ENCODE measurements at places on chromosomes 7 and 10.

DNA sequence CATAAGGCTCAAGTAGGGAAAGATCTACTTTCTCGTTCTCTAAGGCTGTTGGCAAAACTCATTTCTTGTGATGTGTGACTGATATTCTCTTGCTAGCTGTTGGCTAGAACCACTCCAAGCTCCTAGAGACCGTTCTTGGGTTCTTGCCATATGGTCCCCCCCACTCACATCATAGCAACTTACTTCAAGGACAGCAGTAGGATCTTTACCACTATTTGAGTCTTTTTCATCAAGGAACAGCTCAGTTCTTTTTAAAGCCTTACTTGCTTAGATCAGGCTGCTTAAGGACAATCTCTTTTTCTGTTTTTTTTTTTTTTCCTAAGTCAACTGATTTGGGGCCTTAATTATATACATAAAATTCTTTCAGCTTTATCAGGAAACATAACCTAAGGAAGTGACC lies 251.1 kb downstream of the GPR37 start:
- DNase-seq: no peak

DNA sequence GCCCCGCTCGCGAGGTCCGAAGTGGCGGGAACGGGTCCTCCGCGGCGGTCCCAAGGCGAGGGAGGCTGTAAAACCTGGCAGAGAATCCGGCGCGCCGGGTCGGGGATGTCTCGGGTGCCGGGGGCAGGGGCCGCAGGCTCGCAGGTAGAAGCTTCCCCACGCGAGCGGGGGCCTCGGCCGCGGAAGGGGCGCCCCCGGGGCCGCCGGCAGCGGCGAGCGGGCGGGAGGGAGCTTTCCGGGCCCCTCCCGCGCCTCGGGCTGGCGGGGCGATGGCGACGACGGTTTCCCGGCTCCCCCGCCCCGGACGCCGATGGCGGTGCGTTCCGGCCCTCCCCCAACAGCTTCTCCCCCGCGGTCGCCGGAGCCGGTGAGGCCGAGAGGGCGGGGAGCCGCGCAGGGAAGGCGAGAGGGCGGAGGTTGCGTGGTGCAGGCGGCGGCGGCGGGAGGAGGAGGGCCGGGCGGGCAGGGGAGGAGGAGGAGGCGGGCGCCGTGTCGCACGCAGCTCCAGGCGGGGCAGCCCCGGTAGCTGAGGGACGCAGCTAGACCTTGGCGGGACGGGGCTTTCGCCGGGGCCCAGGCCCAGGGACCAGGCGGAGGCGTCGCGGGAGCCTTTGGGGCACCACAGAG lies at the start of gene CUL1:
CUL1 (plus strand) TSS at position 507 of the 627 bp plus-strand sequence. CDS start 31,220 bp downstream, outside the sequence.
- DNase-seq: peak; percentile 65

- DNase-seq: no peak
Measured at GRCh38 chr7:63233881-63234280, 764.8 kb upstream of the ZNF722 start.

GRCh38 chr10:80100861-80101695 lies 22.6 kb downstream of the TMEM254 start:
- no peak for DNase-seq

DNA sequence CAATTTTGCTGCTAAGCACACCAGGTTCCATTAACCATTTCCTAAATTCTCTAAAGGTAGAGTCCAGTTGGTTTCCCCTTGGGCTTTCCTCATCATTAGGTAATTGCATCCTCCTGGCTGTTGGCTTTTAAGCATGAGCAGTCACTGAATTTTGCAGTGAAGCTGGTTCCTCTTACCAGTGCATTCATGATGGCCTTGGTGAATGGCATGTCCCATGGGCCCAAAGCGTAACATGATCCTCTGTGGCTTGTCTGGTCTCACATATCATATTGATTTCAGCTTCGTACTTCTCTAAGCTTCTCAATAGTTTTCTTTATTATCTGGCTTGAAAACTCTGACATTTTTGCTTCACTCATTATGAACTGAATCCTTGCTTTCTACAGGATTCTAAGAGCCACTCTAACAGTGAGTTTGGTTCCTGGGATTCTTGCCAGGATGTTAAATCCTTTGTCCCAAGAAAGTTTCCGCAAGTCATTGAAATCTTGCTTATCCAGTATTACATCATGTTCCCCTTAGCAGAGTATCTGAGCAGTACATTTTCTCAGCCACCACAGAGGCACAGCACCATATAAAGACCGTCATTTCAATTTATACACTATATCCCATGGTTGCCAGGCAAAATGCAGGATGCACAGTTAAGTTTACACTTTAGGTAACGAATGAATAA lies 134.2 kb downstream of the PTN start:
- DNase-seq: no peak

DNA sequence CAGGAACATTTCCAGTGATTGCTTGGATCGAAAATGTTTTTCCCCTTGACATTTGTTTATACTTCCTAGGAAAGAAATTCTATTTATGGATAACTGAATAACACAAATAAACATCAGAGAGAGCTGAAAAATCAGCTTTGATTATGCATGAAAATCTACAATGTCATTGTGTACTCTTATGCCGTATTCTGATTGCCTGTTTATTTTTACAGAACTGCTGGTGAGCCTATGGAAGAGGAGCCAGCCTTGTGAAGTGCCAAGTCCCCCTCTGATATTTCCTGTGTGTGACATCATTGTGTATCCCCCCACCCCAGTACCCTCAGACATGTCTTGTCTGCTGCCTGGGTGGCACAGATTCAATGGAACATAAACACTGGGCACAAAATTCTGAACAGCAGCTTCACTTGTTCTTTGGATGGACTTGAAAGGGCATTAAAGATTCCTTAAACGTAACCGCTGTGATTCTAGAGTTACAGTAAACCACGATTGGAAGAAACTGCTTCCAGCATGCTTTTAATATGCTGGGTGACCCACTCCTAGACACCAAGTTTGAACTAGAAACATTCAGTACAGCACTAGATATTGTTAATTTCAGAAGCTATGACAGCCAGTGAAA lies 121.5 kb downstream of the TWIST1 start:
- DNase-seq: no peak

DNA sequence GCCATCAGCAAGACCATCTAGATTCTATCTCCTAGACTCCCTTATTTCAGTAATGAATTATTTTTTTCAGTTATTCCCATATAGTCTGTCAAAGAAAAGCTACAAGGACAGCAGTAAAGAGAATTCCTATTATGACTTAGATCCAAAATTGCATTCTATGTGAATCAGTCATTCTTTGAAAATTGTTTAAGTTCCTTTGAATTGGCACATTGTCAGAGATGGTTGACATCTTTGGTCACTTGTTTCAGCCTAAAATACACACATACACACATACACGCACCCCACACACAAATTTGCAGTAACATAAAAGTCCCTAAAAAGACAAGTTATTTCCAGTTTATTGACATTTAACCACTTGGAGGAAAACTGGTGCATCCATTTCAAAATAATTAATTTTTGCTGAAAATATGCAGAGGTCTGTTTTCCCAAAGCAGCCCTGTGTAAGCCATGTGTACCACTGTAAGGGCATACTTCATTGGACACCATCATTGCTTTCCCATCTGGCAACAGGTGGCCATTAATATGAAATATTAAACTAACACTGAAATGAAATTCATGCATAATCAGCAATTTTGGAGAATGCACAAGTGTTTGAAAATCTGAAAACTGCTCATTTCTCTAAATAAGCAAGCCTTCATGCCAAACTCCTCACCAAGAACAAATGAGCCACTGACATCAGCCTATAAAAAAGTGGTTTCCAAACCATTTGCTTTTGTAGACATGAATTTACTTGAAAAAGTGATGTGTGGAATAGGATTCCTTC lies 121.7 kb upstream of the COL1A2 start:
- no peak for DNase-seq

DNA sequence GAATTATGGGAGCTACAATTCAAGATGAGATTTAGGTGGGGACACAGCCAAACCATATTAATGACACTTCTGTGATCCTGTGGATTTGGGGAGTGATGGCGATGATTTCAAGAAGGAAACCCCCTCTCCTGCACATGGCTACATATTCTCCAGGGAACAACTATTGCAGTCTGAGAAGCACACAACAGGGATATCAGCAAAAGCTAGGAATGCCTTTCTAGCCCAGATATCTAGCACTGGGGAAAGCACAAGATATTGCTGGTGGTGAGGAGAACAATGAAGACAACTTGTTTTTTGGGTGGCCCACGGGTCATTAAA lies 24.3 kb downstream of the EPDR1 start:
- no peak for DNase-seq

DNA sequence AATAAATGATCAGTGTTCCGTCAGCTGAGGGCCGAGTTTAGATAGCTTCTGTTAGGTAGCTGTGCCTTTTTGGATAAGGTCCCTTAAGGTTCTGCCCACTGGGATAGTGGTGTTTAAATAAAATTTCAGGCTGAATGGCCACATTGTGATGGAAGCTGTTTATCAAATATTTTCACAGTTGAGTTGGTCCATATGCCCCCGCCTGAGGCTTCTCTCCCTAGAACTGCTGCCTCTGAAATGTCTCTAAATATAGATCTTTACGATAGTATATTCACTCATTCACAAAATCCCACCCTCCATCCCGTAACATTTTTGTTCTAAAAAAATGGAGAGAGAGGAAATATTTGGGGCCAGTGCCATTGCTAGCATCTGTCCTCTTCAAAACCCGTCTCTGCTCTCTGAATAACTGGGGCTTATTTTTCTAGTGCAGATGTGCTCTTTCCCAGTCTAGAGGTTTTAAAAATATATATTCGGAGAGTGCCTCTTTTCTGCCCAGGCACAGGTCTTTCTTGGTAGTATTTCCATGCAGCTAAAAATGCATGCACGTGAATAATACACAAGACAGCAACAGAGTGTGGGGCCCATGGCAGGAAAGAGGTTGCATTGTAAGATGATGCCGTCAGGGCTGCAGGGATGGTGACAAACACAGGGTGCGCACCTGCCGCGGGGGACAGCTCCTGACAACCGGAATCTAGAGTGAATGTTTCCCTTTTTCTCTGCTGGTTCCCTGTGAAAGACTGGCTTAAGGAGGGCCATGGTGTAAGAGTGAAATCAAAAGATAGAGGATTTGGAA lies 105.4 kb upstream of the BTBD16 start:
- no peak for DNase-seq

GRCh38 chr10:122861711-122862161 lies 16.1 kb upstream of the CUZD1 start:
- no peak for DNase-seq

- no peak for DNase-seq
Measured at GRCh38 chr7:93048136-93048930, 69.4 kb downstream of the SAMD9 start.
